Nephron progenitor cell (in vitro differentiated cells): ENCODE measurements at places on chromosomes 2 and 18.

DNA sequence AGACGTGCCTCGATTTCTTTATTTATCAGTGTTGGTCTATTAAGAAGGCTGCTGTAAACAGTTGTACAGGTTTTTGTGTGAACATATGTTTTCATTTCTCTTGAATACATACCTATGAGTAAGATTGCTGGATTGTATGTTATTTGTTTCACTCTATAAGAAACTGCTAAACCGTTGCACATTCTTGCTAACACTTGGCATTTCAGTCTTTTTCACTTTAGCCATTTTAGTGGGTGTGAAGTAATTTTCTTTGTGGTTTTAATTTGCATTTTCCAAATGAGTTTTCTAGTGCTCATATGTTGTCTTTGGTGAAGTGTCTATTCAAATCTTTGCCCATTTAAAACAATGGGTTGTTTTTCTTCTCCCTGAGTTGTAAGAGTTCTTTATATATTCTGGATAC, 221.5 kb upstream of the SMAD7 start:
- no peak overlapping the region for H3K4me3 ChIP-seq
- H3K4me1 ChIP-seq: peaks cover 39% of the 10 kb centered on the region
- no peaks in the 10 kb centered on the region for H3K36me3 ChIP-seq
- no peak for DNase-seq

DNA sequence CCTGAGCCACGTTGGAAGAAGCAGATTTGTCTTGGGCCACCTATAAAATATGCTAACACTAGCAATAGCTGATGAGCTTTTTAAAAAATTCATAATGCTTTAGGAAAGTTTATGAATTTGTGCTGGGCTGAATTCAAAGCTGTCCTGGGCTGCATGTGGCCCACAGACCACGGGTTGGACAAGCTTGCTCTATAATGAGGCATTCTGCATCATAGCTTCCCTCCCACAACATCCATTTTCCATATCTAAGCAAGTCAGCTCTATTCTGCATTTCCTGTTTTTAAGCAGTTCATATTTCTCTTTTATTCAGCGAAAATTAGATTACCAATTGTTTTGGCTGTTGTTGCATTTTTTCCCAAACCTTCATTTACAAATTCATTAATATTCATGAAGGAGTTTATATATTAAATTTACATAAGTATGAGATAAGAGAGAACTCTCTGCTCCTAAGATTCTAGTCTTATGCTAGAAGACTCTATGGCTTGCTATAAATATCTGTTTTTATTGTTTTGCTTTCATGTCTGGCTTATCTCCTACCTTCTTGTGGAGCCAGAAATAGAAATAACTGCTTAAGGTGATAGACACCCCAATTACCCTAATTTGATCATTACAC, 114.5 kb upstream of the HNRNPA3 start:
- no peak for DNase-seq
- no peaks in the 10 kb centered on the region for H3K4me1 ChIP-seq
- peaks cover 7% of the 10 kb centered on the region for H3K36me3 ChIP-seq
- no peak overlapping the region for H3K4me3 ChIP-seq
- peaks cover 3% of the 10 kb centered on the region for H3K27me3 ChIP-seq

DNA sequence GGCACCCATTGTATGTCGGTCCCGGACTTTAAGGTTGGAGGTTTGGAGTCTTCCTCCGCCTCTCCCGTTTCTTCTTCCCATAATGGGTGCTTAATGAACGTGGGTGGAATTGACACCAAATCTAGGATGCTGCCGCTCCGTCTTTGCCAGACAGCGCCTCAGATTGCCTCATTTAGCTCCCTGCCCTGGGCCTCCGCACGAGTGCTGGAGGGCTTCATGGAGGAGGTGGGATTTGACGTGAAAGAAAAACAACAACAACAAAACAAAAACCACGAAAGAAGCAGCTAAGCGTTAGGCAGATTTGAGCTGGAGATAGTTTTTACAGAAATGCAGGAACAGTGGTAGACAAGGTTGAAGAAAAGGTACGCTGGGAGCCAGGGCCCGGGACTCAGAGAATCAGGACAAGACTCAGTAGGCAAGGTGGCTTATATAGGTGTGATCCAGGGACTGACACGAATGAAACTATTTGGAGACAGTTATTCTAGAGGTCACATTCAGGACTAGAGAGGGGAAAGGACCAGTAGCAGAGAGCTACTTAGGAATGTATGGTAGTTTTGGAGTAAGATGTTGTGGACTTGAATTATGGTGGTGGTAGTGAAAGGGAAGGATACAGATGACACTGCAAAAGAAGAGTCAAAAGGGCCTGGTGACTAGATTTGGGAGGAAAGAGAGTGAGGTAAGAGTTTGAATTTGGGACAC, 605 bp downstream of the ZNF2 start:
- DNase-seq: no peak
- H3K4me3 ChIP-seq: peak overlapping the region; percentile 98
- no peak overlapping the region for H3K27ac ChIP-seq

DNA sequence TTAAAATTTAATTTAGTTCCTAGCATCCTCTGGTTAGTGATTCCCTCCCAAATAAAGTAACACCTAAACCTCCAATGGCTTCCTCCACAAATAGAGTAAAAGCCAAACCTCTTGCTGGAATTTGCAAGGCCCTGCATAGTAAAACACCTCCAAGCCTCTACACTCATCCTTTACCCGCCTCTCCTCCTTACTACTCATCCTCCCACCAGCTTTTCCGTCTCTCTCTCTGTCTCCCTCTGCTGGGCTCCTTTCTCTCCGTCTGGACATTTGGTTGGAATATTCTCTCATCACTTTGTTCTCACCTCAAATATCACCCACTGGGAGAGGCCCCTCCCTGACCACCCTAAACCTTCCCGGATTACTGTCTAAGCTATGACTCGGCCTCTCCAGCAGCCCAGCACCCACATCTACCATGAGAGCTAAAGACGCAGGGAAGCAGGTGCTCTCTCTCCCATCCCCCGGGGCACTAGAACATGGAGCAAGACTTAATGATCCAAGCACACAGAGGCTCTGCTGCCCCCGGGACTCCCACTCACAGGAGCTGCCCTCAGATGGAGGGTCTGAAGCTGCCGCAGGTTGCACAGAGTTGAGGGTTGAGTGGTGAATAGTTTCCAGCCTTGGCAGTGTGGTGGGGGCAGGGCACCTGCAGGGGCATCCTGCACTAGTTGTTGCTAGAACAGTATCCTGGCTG, 167.2 kb downstream of the FBXO15 start:
- DNase-seq: peak; percentile 65
- no peaks in the 10 kb centered on the region for H3K36me3 ChIP-seq
- H3K4me1 ChIP-seq: peaks cover 14% of the 10 kb centered on the region
- no peak overlapping the region for H3K4me3 ChIP-seq

- peaks cover 18% of the 10 kb centered on the region for H3K4me1 ChIP-seq
- H3K27me3 ChIP-seq: no peaks in the 10 kb centered on the region
- H3K36me3 ChIP-seq: no peaks in the 10 kb centered on the region
- H3K4me3 ChIP-seq: no peak overlapping the region
These were observed 130.8 kb downstream of the NCKAP5 start for GRCh38 chr2:133437492-133437891.

DNA sequence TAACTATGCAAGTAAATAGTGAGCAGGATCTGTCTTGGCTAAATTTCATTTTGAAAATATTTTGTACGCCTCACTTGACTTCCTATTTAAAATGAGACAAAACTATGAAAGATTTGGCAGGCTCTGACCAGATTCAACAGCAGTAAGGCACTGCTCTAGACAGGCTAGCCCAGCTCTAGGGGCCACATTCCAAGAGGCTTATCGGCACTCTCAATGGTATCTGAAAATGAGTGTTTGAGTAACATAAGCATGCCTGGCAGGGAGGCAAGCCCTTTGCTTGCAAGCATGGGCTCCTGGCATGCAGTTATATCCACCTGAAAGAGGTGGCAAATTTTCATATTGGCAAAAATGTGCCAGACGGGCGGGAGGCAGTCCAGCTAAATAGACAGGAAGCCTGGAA, 10.5 kb downstream of the CAPN13 start:
- H3K4me3 ChIP-seq: no peak overlapping the region
- no peaks in the 10 kb centered on the region for H3K36me3 ChIP-seq
- no peak for DNase-seq
- H3K27me3 ChIP-seq: peaks cover 15% of the 10 kb centered on the region
- peaks cover 9% of the 10 kb centered on the region for H3K4me1 ChIP-seq

GRCh38 chr18:5872886-5873285, 22.4 kb downstream of the TMEM200C start:
- no peak for DNase-seq
- H3K27ac ChIP-seq: no peak overlapping the region
- H3K4me1 ChIP-seq: no peaks in the 10 kb centered on the region
- peaks cover 14% of the 10 kb centered on the region for H3K27me3 ChIP-seq
- no peaks in the 10 kb centered on the region for H3K36me3 ChIP-seq

DNA sequence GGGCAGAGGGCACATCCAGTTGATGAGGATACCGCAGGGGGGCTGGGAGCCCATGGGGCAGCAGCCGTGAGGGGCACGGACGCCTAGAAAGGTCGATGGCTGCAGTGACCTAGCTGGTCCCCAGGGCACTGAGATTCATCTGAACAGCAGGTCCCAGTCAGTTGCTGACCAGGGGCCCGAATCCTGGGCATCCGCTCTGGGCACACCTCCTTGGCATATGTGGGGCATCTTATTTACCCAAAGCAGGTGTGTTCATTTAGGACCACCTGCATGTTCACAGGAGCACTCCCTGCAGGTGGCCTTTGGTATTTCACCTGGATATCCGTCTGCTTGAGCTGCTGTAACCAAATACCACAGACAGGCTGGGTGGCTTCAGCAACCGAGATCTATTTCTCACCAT, 72.0 kb upstream of the ODC1 start:
- no peak overlapping the region for H3K4me3 ChIP-seq
- peaks cover 5% of the 10 kb centered on the region for H3K36me3 ChIP-seq
- H3K27me3 ChIP-seq: no peaks in the 10 kb centered on the region
- no peak overlapping the region for H3K27ac ChIP-seq
- no peak for DNase-seq

GRCh38 chr18:7778181-7778580, 211.1 kb downstream of the PTPRM start:
- peaks cover 10% of the 10 kb centered on the region for H3K36me3 ChIP-seq
- H3K4me3 ChIP-seq: no peak overlapping the region
- peaks cover 4% of the 10 kb centered on the region for H3K27me3 ChIP-seq
- no peak for DNase-seq
- H3K4me1 ChIP-seq: no peaks in the 10 kb centered on the region

DNA sequence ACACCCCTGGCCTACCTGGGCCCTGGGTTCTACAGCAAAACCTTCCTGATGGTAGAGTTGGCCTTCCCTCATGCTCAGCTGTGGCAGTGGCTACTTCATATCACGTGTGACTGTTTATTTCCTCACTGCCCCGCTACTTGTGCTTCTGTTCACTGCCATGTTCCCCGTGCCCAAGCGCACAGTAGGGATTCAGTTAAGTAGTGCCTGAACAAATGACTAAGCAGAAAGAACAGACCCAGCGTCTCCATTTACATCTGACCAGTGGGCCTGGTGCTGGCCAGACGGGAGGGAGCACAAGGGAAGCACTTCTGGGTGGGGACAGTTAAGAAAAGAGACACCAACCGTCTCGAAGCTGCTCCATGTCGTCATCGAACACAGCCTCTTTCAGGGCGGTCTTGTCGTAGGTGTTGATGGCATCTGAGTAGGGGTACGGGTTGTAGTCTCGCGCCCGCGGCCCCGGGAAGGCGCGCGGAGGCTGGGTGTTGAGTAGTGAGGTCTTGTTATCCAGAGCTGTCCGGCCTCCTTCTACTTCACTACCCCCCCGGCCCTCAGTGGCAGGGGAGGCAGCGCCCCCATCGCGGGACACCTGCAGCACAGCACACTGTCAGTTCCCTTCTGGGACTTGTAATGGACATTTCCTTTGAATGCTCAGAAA, 82.4 kb upstream of the TFCP2L1 start:
- no peak for DNase-seq
- H3K27ac ChIP-seq: no peak overlapping the region
- no peak overlapping the region for H3K4me3 ChIP-seq
- no peaks in the 10 kb centered on the region for H3K4me1 ChIP-seq
- peaks cover 2% of the 10 kb centered on the region for H3K27me3 ChIP-seq
- H3K36me3 ChIP-seq: peaks cover 75% of the 10 kb centered on the region

DNA sequence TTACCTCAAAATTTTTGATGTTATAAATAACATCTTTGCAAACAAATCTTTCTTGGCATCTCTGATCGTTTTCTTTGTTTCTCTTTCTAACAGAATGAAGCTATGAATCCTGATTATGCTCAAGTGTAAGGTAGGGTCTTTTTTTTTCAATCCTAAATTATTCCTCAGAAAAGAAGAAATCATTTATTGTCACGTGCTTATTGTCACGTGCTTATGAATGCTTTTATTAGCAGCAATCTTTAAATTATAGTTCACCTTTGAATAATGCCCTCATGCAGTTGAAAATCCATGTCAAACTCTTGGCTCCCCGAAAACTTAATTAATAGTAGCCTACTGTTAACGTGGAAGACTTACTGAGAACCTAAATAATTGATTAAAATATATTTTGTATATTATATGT, 39.2 kb upstream of the EPAS1 start:
- H3K27me3 ChIP-seq: peaks cover 4% of the 10 kb centered on the region
- no peak overlapping the region for H3K4me3 ChIP-seq
- no peaks in the 10 kb centered on the region for H3K36me3 ChIP-seq
- DNase-seq: no peak
- peaks cover 6% of the 10 kb centered on the region for H3K4me1 ChIP-seq

DNA sequence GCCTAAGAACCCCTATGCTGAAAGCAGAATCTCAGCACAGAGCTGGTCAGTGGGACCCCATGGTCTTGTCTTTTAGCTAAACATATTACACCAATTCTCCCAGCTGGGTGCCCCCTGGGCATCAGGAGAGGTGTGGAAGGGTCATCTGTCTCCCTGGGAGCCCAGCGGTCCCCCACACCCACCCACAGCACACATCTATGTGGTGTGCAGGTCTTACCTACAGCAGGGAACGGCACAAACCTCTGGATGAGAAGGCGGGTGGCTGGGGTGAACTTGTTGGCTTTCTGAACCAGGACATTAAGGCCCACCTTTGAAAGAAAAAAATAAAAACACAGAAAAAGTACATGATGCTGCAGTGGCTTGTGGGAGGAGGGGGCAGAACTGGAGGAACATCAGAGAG, 70.7 kb downstream of the EMX1 start:
- no peak for DNase-seq
- no peak overlapping the region for H3K4me3 ChIP-seq
- H3K27ac ChIP-seq: no peak overlapping the region
- peaks cover 28% of the 10 kb centered on the region for H3K4me1 ChIP-seq
- peaks cover 4% of the 10 kb centered on the region for H3K27me3 ChIP-seq
- no peaks in the 10 kb centered on the region for H3K36me3 ChIP-seq

GRCh38 chr2:10490806-10491291, 42.7 kb upstream of the ODC1 start:
- no peak overlapping the region for H3K4me3 ChIP-seq
- H3K36me3 ChIP-seq: peaks cover 5% of the 10 kb centered on the region
- H3K27me3 ChIP-seq: peaks cover 8% of the 10 kb centered on the region
- H3K4me1 ChIP-seq: peaks cover 30% of the 10 kb centered on the region

GRCh38 chr18:34742891-34743341, 32.8 kb downstream of the DTNA start:
- no peak overlapping the region for H3K4me3 ChIP-seq
- no peaks in the 10 kb centered on the region for H3K36me3 ChIP-seq
- H3K27ac ChIP-seq: no peak overlapping the region
- peaks cover 17% of the 10 kb centered on the region for H3K4me1 ChIP-seq
- peaks cover 4% of the 10 kb centered on the region for H3K27me3 ChIP-seq
- DNase-seq: no peak
